ENCODE measurements at places on chromosomes 3 and 15. TPM values are rescaled to one million over a fixed set of nuclear protein-coding genes. Genes with fewer than 3 reads are reported as not detected.

ZNF774 gene
- total RNA-seq, result 1.8 TPM

TRAT1 gene
- total RNA-seq, result not detected

CD200R1 gene
- total RNA-seq, result under 0.01 TPM

GP5 gene
- 0.36 TPM for total RNA-seq

BLM gene
- total RNA-seq, result 1.4 TPM

AGBL1 gene
- total RNA-seq, result not detected

CLDN16 gene
- total RNA-seq, result under 0.01 TPM

GREM1 gene
- total RNA-seq, result 457 TPM

SLC51B gene
- total RNA-seq, result not detected

ULK4 gene
- 23.9 TPM for total RNA-seq

OR5K3 gene
- not detected for total RNA-seq

ROBO2 gene
- 0.36 TPM for total RNA-seq

RAB5A gene
- total RNA-seq, result 69.1 TPM

DPPA2 gene
- total RNA-seq, result not detected

CPNE9 gene
- not detected for total RNA-seq

CTXN2 gene
- total RNA-seq, result not detected

IL17RB gene
- total RNA-seq, result 0.29 TPM

GPR15 gene
- total RNA-seq, result not detected

CATSPER2 gene
- 1.1 TPM for total RNA-seq

PAK6 gene
- not detected for total RNA-seq

DZIP1L gene
- 42.3 TPM for total RNA-seq

FAIM gene
- 13.0 TPM for total RNA-seq

GOLGA8M gene
- total RNA-seq, result under 0.01 TPM
